ENCODE measurements at places on chromosomes 2 and 18.

GRCh38 chr2:236939721-236940231, 145.9 kb upstream of the COPS8 start:
- no peak for DNase-seq

DNA sequence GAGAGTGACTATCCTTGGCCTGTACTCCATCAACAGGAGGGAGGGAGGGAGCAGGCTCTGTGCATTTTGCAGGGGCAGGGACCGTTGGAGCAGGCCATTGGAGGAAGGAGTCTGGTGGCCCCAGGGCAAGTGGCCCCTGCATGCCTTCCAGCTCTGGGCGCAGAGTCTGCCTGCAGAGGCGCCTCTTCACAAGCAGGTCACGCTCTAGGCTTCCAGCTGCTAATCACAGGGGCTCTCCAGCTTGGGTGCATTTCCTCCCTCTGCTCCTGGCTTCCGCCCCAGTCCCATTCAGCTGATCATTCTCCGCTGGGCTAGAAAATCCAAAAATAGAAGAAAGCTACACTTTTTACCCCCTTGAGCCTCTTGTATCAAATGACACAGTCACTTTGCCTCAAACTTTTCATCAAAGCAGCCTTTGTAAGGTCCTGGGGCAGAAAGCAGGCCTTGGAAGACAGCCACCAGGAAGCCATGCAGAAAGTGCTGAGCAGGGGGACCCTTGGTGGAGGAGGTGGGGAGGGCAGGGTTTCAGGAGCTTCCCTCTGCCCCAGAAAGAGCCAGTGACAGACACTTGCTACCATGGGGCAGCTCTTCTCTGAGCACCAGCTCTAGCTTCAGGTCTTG, 11.3 kb downstream of the TMEM247 start:
- DNase-seq = no peak

DNA sequence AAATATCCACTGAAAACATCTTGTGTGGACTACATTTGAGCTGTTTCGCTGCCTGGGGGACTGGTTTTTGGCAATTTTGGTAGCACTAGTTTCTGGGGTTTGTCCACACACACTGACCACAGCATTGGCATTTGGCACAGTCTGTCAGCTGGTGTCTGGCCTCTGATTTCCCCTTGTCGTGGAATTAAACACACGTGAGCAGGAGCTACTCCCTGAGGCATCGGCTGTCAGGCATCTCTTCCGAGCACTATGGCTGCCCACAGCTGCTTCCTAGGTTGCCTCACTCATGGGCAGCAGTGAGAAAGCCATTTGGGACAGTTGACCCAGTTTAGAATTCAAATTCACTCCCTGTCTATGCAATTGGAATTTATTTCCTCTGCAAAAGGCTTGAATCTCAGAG, 46.8 kb upstream of the FZD5 start:
- DNase-seq = no peak

GRCh38 chr2:118577202-118577601, 270.2 kb downstream of the EN1 start:
- DNase-seq = no peak

- no peak for DNase-seq
Observed at GRCh38 chr18:13548966-13549879, 177.1 kb downstream of the FAM210A start.

DNA sequence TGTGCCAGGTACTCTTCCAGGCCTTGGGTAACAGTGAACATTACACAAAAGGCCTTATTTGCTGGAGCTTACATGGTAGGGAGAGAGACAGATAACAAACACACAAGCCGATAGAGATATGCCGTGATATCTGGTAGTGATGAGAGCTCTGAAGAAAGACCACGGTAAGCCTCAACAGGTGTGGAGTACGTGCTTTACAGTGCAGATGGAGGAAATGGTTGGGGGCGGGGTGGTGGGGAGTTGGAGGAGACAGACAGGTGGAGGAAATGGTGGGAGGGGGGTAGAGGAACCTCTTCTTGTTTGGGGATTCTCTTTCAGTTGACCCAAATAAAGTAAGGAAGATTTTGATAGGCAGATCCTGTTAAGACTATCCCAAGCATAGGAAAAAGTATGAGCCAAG, 141.1 kb upstream of the ALPP start:
- no peak for DNase-seq

GRCh38 chr2:106338043-106338442, 130.2 kb downstream of the RGPD3 start:
- no peak for DNase-seq

- DNase-seq = no peak
Observed at GRCh38 chr2:128593879-128594650, 275.4 kb upstream of the HS6ST1 start.

- no peak for DNase-seq
Observed at GRCh38 chr2:187438455-187438854, 9.6 kb downstream of the CALCRL start.
